ENCODE measurements at places on chromosomes 1 and 21.

DNA sequence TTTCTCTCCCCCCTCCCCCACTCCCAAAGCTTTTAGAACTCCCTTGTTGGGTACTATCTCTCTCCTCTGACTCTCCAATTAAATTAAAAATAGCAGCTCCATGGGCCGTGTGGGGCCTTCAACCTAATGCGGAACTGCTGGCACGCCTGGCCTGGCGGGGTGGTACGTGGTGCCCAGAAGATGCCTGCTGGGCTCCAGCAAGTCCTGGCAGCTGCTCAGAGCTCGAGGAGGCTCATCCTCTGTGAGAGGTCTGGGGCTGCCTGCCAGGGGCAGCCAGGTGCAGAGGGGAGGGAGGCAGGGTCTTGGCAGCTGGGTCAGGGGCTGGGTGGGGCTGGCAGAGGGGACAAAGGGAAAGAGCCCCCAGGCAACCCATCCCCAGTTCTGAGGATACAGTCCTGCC is 74.4 kb downstream of the ACTL8 start:
- no peak for DNase-seq

GRCh38 chr1:180598333-180598974 is 33.4 kb upstream of the XPR1 start:
- DNase-seq = no peak

DNA sequence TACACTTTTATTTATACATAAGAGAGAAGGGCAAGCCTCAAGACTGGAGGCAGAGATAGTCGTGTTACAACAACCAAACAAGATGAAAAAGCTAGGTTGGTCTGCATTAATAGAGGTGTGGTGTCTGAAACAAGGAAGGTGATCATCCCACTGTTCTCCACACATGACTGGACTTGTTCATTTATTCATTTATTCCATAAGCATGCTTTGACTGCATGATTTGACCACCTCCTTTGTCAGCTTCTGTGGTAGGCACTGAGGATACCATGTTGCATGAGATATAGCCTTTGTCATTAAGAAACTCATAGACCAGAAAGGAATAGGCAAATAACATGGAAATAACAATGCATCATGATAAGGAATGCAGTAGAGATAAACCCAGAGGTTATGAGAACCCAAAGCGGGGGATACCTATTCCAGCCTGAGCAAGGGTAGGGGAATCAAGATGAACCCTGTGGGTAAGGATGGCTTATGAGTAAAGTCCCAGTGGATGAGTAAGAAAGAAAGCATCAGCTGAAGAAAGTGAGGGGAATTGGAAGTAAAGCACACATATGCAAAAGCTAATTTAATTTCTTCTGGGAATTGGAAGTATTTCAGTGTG is 173.7 kb upstream of the FGGY start:
- DNase-seq = no peak

DNA sequence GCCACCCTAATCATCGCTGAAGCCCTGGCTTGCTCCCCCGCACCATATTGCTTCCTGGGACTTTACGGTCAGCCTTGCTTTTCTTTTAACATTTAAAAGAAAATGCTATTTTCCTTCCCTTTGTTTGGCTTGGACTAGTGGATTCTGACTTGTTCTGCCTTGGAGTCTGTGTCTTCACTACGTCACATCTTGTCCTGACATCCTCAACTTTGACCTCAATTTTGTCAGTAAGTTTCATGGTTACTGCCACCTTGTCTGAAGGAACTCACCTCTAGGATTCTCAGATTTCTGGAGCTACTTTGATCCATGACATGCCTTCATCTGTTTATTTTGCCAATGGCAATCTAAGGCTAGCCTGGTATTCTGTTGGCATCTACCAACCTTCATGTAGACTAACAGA is 4.3 kb downstream of the RNASEL start:
- no peak for DNase-seq

- DNase-seq = no peak
Observed at GRCh38 chr21:44265734-44266270, 4.1 kb upstream of the DNMT3L start.

GRCh38 chr1:222914861-222915632 is 100.2 kb downstream of the DISP1 start:
- no peak for DNase-seq
